ENCODE measurements at places on chromosomes 16 and 17.

DNA sequence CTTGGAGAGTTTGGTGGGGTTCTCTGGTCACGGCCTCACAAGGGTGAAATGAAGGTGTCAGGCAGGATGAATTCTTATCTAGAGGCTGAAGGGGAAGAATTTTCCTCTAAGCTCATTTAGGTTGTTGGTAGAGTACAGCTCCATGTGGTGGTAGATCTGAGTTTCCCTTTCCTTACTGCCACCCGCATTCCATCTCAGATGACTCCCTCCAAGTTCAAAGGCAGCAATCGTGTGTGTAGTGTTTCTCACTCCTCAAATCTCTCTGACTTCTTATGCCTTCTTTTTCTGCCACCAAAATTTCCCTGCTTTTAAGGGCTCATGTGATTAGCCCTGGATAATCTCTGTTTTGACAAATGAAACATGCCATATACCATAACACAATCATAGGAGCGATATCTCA, 135.5 kb upstream of the MYOCD start:
- DNase-seq: no peak

DNA sequence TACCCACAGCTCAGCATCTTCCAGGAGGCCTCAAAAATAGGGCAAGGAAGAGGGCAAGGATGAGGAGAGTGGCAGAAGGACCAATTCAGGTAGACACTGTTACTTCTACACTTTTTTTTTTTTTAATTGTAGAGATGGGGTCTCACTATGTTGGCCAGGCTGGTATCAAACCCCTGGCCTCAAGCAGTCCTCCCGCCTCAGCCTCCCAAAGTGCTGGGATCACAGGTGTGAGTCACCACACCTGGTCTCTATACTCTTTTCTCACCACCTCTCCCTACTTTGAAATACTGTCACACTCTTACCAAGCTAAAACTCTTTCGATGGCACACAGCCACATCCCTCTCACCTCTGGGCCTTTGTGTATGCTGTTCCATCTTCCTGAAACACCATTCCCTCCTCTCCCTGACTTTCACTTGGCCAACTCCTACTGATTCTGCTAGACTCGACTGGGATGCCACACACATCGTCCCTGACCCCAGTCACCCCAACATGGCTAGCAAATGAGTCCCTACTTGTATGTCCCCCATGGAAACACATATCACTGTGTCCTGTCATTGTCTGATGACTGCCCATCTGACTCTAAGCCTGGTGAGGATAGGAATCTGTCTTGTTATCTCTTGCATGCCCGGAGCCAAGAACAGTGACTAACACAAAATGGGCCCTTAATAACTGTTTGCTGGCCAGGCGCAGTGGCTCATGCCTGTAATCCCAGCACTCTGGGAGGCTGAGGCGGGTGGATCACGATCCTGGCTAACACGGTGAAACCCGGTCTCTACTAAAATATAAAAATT, 7.2 kb upstream of the SLC43A2 start:
- no peak for DNase-seq

- DNase-seq: no peak
Observed at GRCh38 chr17:56247816-56248215, 94.5 kb downstream of the ANKFN1 start.

DNA sequence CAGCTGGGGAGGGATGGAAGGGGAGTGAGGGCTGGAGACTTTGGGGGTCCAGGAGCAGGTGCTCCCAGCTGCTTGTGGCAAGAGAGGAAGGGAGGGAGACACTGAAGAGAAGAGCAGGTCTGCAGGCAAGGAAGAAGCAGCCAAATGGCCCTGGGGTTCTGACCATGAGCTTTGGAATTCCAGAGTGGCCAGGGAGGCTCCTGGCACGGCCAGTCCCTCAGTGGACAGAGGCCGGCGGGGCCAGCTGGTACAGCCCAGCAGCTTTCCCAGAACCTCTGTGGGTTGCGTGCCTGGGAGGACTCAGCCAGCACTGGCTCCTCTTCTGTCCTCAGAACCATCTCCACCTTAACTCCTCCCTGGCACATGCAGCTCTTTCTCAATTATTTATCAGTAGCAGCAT, 233.0 kb downstream of the MSI2 start:
- no peak for DNase-seq

DNA sequence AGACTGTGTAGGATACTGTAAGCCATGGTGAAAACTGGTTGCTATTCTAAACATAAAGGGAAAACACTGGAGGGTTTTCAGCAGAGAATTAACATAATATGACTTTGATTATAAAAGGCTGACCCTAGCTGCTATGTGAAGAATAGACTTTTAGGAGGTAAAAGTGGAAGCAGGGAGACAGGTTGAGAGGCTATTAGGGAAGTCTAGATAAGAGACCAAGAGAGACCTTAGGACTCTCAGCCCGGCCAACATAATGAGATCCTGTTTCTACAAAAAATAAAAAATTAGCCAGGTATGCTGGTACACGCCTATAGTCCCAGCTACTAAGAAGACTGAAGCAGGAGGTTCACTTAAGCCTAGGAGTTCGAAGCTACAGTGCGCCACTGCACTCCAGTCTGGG, 393.2 kb upstream of the PMFBP1 start:
- DNase-seq: no peak

DNA sequence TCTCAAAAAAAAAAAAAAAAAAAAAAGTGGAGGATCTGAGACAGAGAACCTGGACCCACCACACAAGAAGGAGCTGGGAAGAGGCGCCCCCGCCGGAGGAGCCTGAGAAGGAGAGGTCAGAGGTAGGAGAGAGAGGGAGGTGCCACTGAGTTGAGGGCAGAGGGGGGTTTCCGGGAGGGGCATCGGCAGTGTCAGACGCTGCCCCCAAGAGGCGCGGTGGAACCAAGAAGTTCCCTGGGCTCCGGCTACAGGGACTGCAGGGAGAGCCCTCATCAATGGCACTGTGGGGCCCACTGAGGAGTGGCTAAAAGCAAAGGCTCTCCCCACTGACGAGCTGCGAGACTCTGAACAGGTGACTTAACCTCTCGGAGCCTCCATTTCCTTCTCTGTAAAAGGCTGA, 4.2 kb downstream of the CCDC42 start:
- DNase-seq: no peak

DNA sequence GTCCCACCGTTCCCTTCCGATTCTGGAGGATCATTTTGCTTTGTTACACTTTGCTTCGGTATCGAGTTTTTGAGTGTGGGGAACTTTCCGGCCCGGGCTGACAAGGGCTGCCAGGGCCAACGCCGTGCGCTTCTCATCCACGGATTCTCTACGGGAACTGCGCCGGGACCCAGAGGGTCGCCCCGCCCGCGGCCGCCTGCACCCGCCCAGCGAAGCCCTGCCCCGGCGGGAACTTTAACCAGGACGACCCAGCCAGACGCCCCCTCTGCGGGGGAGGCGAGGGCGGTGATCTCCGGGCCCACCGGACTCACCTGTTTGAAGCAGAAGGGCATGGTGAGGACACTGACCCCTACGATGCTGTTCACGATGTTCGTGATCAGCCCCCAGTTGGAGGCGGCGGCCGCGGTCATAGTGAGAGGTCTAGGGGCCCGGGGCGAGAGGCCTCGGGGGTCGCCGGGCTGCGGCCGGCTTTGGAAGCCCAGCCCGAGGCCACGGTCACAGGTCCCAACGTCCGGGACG, 536 bp downstream of the SLC38A10 start:
- DNase-seq: peak; percentile 49

DNA sequence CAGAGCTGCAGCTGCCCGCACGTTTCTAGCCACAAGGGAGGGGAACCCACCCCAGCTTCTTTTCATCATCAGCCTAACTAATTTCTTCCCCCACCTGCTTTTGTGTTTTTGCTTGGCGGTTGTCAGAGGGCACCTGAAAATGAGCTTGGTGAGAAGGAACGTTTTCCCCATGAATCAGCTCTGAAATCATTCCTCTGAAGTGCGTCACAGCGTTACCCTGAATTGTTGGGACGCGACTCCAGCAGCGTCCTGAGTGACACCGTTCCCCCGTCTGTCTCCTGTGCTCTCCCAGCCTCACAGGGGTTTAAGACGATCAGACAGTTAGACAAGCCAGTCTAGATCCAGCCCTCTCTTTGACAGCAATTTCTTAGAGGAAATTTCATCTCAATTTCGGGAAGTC, 722.9 kb upstream of the EEF2KMT start:
- no peak for DNase-seq

- DNase-seq: no peak
Observed at GRCh38 chr16:53519417-53520091, 16.5 kb upstream of the AKTIP start.

DNA sequence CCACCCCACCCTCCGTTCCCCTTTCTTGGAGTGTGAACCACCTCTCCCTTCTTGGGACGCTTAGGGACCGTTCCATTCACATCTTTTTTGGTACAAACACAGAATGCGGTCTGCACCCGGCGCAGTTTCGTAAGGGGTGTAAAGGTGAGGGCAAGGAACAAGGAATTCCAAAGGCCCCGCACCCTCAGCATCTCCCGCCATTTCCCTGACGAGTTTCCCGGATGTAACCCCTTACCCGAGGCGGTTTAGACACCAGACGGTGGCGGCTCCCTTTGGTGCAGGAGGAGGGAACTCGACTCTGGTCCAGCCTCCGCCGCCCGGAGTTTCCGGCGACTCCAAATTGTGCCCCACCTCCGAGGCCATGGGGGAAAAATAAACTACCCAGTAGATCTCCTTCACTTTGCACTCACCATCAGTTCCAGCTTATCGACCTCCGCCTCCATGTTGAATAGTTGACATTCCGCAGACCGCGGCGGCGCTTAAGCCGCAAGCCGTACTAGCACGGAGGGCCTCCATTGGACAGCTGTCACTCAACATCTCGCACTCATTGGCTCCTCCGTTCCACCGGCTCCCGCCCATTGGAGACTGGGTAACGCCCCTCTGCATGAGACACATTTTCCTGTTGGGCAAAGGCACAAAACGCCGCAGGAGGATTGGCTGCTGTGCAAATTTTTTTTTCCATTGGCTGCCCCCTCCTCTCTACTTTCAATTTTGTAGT, at the start of gene SKA2:
TSS of gene SKA2 (minus strand) at position 466 of the 718 bp plus-strand sequence. CDS start at position 443, 23 bp downstream.
- DNase-seq: no peak

DNA sequence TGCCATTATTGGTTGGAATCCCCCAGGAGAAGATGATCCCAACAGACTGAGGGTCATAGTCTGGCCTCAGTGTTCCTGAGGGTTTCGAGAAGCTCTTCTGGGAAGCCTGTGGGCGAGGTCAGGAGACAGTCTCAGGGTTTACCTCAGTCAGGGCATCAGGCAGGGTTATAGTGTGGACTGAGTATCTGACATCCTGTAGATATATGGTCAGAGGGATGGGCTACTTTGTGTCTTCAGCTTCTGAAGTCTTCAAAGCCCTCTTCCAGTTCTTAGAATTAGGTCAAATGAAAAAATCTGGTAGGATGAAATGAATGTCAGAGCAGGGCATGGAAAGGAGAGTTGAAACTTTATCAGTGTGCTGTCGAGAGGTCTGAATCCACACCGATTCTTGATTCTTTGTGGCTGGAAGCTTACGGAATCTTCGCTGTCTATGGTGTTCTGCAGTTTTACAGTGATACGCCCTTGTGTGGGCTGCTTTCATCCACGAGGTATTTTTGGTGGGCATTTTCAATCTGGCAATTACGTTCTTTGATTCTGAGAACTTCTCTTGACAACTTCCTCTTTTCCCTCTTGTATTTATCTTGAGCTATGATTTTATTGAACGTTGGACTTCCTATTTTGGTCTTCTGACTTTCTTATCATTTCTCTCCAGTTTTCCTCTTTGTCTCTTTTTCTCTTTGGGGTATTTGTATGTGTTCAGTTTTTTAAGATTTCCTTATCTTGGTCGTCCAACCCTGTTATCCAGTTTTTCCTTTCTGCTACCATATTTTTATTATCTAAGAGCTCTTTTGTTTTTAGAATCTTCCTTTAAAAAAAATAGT, 30.4 kb downstream of the BPTF start:
- no peak for DNase-seq

DNA sequence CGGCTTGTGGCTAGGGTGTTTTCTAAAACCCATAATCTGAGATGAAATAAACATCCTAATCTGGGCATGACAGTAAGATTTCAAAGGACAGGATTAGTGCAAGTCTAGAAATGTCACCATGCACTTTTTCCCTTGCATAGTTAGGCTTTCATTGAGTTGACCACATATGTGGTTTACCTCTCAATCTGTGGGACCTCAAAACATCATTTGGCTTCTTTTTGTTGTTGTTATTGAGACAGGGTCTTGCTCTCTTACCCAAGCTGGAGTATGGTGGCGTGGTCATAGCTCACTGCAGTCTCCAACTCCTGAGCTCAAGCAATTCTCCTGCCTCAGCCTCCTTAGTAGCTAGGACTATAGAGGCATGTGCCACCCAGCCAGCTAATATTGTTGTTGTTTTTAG, 197.8 kb downstream of the CEP112 start:
- DNase-seq: no peak

DNA sequence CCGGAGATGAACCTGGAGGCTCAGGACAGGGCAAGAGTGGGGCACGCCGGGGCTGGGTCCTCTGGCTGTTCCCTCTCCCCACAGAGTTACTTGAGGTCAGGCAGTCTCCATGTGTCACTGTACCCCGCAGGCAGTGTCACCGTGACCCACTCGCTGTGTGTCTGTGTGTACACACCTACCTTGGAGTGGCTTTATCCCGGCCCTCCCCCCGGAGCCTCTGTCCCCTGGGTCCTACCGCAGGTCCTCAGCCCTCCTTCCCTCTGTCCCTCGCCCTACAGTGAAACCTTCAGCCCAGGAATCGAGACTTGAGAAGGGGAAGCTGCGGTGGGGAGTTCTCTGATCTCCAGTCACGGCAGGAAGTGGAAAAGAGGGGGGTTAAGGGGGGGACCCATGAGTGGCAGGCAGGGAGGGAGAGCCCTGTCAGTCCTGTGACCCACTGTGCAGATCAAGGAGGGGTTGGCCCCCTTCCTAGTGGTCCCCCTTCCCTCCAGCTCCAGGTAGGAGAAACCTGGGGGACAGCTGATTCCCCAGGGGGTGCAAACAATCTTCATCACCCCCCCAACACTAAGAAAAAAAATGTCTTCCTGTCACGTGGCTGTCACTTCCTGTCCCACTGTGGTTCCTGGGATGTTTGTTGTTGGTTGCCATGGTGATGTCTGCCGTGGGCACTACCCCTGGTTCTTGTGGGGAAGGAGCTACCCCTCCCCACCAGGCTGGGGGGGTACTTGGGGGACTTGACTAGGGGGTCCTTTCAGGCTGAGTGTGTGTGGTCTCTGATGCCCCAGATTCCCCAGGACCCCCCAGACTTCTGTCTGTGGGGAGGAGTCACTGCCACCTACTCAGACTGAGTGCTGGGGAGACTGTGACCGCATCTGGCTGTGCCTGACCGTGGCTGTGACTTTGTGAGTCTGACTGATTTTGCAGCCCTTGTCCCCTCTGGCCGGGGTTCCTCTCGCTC, 13.7 kb downstream of the RARA start:
- peak; percentile 76 for DNase-seq
